ENCODE measurements at places on chromosomes 6 and 20.

DNA sequence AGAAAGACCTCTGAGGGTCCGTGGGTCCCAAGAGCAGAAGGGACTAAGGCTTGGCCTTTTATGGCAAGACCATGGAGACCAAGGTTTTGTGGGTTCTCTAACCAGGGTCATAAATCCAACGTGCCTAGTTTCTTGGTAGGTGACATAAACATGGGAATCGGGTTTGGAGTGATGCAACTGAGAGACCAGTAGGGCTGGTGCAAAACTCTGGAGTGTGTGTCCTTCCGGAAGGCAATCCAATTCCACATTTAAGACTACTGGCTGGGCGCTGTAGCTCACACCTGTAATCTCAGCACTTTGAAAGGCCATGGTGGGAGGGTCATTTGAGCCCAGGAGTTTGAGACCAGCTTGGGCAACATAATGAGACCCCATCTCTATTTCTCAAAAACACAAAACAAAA lies 116.5 kb upstream of the ARG1 start:
- no peak for DNase-seq

DNA sequence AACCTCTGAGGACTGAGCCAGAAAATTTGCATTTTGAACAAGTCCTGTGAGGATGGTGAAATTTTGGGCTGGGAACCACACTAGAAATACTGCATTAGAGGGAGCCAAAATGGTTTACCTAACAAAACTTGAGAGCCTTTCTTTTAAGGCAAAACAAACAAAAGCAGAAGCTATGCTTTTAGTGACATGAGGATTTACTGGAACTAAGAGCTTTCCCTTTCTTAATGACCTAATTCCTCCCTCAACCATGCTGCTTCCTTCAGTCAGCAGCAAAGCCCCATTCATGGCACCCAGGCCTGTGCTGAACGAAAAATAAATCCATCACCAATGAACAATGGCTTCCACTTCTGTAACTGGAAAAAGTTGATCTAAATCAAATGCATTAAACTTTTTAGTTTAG lies 974.3 kb downstream of the HACE1 start:
- DNase-seq: no peak

- no peak for DNase-seq
Measured at GRCh38 chr6:28522594-28523240, 3.0 kb upstream of the GPX5 start.

GRCh38 chr6:42781546-42781795 lies 381 bp upstream of the BICRAL start:
- no peak for DNase-seq

GRCh38 chr6:12718015-12718414 lies 1.4 kb downstream of the PHACTR1 start:
- DNase-seq: no peak

DNA sequence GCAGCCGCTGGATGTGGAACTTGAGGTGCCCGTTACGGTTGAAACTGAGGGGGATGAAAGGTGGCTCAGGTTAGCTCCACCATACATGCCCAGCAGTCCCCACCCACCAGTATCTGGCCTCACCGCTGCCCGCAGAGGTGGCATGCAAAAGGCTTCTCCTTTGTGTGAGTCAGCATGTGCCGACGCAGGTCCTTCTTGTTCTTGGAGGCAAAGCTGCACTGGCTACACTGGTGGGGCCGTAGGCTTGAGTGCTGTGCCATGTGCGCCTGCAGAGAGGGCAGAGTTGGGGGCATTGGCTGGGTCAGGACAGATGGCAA lies 15.8 kb downstream of the PCIF1 start:
- DNase-seq: no peak

DNA sequence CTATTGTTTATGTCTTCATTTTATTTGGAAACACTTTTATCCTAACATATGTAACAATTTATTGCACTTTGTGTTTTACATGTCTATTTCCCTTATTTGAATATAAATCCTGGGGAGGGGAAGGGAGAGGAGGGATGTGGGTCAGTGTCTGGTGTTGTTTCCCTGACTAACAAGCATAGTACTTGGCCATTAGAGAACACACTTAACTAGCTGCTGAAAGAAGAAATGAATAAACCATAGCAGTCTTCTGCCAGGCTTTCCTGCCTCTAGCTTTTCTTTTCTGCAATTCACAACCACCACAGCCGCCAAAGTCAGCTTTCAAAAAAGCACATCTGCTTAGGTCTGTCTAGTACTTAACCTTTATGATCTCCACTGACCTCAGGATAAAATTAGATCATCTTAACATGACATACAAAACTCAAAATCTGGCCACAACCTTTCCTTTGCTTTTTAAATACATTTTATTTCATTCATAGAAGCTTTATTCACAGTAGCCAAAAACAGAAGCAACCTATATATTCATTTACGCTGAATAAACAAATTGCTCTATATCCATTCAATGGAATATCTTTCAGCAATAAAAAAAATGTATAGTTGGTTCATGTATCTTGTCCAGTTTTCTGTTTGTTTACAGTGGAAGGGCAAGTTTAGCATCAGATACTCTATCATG lies 16.3 kb downstream of the PDSS2 start:
- DNase-seq: no peak

DNA sequence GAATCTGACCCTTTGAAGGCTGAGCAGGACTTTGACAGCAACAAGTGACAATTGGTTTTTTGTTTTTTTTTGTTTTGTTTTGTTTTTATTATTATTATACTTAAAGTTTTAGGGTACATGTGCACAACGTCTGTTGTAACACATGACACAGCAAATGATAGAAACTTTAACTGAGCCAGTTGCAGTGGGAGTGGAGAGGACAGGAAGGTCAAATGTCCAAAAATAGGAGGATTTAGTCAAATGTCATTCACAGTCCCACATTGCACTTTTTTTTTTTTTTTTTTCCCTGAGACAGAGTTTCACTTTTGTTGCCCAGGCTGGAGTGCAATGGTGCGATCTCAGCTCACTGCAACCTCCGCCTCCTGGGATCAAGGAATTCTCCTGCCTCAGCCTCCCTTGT lies 223.0 kb downstream of the HIVEP2 start:
- no peak for DNase-seq

- DNase-seq: no peak
Measured at GRCh38 chr20:31945319-31945718, 6.5 kb downstream of the PDRG1 start.
